ENCODE measurements at places on chromosomes 1 and 21.

DNA sequence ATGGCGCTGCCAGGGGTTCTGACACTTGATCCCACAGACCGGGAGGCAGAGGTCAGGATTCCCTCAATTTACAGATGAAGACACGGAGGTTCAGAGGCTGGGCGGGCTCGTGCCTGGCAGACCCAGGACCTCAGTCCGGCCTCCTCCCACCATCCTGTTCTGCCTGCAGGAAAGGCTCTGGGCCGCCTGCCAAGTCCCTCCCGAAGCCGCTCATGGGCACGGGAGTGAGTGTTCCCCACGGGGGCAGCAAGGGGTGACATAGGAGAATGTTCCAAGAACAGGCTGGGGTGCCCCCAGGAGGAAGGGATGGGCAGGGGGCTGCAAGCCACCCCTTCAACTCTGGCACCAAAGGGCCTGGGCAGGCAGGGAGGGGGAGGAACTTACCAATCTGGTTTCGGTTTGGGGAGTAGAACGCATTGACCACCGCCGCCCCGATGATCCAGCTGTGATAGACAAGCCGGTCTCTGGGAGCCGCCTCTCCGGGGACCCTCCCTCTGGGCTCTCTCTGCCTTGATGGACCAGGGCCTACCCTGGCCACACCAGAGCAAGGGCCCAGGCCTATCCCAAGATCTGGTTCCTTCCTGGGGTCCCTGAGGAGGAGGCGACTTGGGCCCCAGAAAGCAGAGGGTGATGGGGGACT lies 7.5 kb downstream of the PRXL2B start:
- DNase-seq = no peak

GRCh38 chr1:230086151-230086550 lies 19.1 kb downstream of the GALNT2 start:
- DNase-seq = no peak

DNA sequence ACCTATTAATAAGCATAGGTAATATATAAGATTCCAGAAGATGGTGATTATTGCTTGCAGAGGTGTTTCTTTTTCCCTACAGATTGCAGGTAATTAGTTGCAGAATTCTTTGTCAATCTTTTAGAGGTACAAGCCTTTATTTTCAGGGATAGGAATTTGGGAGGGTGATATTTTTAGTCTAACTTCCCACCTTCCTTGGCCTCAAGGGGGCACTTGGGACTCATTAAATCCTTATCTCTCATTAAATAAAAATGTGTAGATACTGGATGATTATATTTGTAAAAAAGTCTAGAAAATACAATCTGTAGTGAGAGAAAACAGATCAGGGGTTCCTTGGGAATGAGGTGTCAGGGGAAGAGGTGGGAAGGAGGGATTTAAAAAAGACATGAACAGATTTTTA lies 179.2 kb downstream of the PATJ start:
- no peak for DNase-seq

- no peak for DNase-seq
Observed at GRCh38 chr1:224432146-224432545, 2.5 kb downstream of the WDR26 start.

GRCh38 chr1:172449585-172450523 lies 6.0 kb upstream of the PIGC start:
- DNase-seq = no peak

GRCh38 chr1:88736633-88737248 lies 52.7 kb downstream of the PKN2 start:
- DNase-seq = no peak

DNA sequence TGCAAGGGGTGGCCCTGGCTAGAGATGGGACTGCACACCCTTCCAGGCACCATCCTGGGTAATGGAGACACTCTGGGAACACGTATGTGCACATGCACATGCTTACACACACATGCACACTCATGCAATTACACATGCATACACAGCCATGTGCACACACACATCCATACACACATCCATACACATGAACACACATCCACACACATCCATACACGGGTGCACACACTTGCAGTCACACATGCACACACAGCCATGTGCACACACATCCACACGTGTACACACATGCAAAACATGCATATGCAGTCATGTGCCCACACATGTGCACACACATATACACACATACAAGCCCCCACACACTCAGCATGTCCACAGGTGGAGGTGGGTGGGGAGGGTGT lies 22.3 kb upstream of the POFUT2 start:
- DNase-seq = no peak

- no peak for DNase-seq
Observed at GRCh38 chr1:178941849-178942248, 71.0 kb upstream of the ANGPTL1 start.

DNA sequence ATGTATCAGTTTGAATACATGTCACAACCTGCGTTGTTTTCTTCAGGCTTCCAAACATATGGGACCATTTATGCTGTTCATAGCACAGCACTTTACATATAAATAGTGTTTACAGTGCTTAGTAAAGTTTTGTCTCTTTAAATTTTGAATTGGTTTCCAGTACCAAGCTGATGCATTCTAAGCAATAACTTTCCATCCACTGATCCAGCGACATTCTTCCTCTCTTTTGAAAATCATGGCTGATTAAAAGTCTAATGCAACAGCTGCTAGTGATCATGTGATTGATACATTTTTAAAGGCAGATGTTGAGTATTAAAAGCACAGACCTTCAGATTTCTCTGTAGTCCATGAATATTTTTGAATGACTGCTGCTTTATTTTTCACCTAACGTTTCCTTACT lies 154.9 kb downstream of the PTPRC start:
- no peak for DNase-seq

DNA sequence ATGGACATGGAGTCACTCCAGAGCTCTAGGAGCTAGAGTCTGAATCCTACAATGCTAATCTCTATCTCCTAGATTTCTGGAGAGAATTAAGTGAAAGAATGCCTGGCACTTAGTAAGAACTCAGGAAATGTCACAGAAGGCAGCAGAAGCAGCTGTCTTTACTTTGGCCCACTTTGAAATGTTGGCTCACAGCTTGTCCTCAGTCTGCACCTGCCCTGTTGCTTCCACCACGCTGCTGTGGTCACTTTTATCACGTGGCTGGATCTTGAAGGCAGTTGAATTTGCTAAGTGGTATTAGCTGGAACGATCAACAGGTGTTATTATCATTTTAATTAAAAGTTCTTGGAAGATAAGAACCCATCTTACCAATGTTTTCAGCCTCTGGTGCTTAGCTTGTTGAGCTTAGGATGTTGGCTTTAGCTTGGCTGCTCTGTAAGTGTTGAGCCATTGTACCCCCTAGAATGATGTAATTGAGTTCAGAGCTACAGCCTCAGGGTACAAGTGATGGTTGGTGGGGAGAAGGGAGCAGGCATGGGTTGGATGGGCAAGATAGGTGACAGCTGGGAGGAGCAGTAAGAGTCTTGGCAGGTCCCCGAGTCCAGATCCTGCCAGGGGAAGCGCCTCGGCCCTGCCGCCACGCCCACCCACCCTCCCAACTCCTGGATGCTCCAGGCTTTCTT lies 41.9 kb upstream of the EPS8L3 start:
- no peak for DNase-seq

DNA sequence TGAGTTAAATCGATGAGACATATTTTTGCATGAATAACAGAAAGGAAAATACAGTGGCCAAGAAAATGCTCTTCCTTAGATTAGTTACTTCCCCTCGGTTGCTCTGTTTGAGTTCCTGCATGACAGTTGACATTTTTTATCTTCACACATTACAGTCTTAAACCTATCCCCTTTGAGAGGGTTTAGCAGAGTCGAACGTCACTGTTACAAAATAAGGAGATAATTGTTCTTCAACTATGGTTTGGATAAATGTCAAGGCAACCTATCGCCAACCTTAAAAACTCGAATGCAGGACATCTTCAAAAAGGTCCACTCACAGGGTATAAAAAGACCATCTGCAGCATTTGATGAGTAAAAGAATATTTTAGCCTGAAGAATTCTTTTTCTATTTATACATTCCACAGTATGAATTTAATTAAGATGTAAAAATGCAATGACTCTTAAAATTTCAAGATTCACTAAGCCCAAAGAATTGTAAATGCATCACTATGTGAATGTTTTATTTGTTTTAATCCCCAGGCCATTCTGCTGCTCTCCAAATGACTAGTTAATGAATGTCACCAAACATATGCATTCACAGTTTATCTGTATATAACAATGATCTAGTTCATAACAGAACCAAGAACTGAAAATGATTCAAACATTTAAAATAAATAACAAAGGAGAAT lies 68.9 kb upstream of the COL11A1 start:
- DNase-seq = no peak

DNA sequence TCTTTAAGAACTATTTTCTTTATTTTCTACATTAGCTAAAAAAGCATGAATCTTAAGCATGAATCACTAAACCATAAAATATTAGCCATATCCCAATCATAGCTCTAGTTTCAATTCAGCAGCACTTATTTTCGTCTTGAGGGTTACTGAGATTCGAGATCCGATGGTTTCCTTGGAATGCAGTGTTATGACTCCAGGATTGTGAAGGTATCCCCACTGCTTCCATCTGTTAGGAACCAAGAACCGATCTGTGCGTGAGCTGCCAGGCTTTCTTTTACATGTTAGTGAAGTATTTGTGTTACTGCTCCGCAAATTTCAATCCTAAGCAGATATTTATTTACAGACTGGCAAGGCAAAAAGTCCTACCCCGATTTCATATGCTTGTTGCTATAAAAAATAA lies 18.8 kb downstream of the TNFRSF9 start:
- no peak for DNase-seq

- DNase-seq = no peak
Observed at GRCh38 chr1:228108055-228108690, 926 bp downstream of the MRPL55 start.

DNA sequence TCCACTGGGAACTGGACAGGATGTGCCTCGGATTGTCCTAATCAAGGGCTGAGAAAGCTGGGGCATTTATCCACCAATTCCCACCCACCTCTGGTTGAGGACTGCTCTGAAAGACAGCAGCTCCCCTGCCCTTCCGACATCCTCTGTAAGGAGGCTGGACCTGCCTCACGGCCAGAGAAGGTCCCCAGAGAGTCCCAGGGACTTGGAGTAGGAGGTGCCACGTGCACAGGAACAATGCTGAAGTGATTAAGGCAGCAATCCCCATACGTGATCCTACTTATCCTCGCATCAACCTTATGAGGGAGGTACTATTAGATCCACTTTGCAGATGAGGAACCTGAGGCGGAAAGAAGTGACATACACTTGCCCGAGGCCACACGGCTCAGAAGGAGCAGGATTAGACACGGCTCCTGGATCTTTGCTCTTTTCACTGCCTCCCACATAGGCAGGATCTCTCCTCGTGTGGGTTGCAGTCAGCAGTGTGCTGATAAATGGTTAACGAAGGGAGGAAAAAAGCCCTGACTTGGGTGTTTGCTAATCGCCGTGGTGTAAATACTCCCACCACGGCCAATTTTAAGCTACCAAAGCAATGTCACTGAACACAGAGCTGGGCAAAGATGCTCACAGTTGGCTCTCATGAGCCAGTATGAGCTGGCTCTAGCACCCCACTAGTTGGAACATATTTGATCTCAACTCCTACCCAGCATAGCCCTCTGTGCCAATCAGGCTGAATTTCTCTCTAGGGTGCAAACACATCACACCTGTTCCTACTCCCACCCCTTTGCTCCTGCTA lies 18.6 kb upstream of the LDLRAP1 start:
- no peak for DNase-seq

GRCh38 chr1:173164686-173165085 lies 42.4 kb downstream of the TNFSF4 start:
- DNase-seq = no peak

DNA sequence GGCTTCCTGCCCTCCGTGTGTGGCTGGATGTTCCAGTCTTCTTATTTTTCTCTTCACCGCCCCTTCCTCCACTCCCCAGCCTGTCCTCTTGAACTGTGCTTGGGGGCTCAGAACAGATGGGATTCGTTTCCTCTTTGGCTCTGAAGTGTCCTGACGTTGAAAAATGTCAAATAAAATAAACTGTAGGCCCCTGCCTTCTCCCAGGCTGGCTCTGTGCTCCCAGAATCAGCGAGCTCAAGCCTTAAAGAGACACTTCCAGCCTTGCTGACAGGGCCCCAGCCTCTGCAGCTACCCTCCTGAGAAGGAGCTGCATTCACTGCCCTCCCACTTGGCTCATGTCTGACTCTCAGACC lies 104.2 kb upstream of the IPO9 start:
- no peak for DNase-seq

- no peak for DNase-seq
Observed at GRCh38 chr1:169098380-169098779, 8.1 kb upstream of the ATP1B1 start.

GRCh38 chr21:26207021-26207420 lies 36.5 kb upstream of the APP start:
- no peak for DNase-seq

DNA sequence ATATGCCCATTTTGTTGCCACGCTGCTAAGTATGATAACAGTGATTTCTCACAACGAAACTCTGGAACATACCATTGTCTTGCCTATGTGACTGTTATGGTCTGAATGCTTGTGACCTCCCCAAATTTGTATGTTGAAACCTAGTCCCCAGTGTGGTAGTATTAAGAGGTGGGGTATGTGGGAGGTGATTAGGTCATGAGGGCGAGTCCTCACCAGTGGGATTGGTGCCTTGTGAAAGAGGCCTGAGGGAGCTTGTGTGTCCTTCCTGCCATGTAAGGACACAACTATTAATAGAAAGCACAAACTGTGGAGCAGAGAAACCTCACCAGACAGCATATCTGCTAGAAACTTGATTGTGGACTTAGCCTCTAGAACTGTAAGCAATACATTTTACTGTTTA lies 84.6 kb downstream of the SELENOF start:
- no peak for DNase-seq

- DNase-seq = no peak
Observed at GRCh38 chr1:228987286-228987685, 252.0 kb downstream of the RHOU start.

GRCh38 chr21:15222707-15223106 lies 157.9 kb upstream of the NRIP1 start:
- DNase-seq = no peak

GRCh38 chr1:18991585-18991984 lies 35.1 kb upstream of the IFFO2 start:
- no peak for DNase-seq

- DNase-seq = no peak
Observed at GRCh38 chr21:44047996-44048560, 36.0 kb downstream of the TRAPPC10 start.

DNA sequence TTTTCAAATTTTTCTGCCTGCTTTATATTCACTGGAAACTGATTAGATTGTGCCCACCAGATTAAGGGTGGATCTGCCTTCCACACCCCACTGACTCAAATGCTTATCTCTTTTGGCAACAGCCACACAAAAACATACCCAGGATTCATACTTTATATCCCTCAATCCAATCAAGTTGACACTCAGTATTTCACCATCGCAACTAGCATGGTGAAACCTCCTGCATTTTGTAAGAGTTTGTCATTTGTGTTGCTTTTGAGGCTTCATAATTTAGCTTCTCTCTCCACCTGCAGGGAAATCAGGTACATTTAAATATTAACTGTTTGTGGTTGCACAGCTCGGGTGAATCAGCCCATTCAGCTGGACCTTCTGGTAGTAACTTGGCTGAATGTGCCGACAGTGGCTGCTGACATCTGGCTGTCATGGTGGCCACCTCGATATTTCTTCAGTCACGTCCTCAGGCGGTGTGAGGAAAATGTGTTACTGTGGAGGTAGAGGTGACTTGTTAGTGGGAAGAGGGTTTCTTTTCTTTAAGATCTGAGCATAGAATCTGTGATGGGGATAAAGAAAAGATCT lies 224.0 kb downstream of the PTBP2 start:
- DNase-seq = no peak

GRCh38 chr1:11563560-11564069 lies 84.7 kb downstream of the DISP3 start:
- DNase-seq = no peak
